Gastrocnemius medialis (tissue), 4 donors: ENCODE measurements at places on chromosomes 1 and 21.

- no peaks in the 10 kb centered on the region for H3K36me3 ChIP-seq
- DNase-seq = peak; percentile 32
- H3K4me3 ChIP-seq = no peak overlapping the region
- no peaks in the 10 kb centered on the region for H3K27me3 ChIP-seq
- peak overlapping the region; percentile 9 for H3K27ac ChIP-seq
- peaks cover 15% of the 10 kb centered on the region for H3K4me1 ChIP-seq
Measured at GRCh38 chr1:24727501-24728216, 17.6 kb upstream of the CLIC4 start.

DNA sequence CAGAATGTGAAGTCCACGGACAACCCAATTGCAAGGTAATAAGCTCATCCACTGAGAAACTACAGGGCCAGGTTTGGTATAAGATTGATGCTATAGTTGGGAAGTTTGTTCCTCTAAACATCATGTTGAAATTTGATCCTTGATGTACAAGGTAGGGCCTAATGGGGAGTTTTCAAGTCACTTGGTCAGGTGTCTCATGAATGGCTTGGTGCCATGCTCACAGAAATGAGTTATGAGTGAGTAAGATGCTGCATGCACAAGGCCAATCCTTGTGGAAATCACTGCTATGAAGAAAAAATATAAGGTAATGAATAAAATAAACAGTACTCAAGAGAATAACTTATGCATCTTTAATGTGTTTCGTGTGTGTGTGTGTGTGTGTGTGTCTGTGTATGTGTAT is 1891.2 kb downstream of the NCAM2 start:
- H3K27me3 ChIP-seq = no peaks in the 10 kb centered on the region
- H3K36me3 ChIP-seq = no peaks in the 10 kb centered on the region
- H3K4me3 ChIP-seq = no peak overlapping the region
- no peaks in the 10 kb centered on the region for H3K4me1 ChIP-seq

GRCh38 chr1:40130892-40131291 is 30.3 kb upstream of the RLF start:
- H3K27ac ChIP-seq = no peak overlapping the region
- no peaks in the 10 kb centered on the region for H3K36me3 ChIP-seq
- H3K27me3 ChIP-seq = peaks cover 40% of the 10 kb centered on the region
- no peak for DNase-seq

- no peaks in the 10 kb centered on the region for H3K4me1 ChIP-seq
- DNase-seq = no peak
- peaks cover 57% of the 10 kb centered on the region for H3K36me3 ChIP-seq
- H3K27ac ChIP-seq = no peak overlapping the region
- H3K4me3 ChIP-seq = no peak overlapping the region
Measured at GRCh38 chr1:30953685-30954084, 45.1 kb upstream of the SDC3 start.

GRCh38 chr1:228164561-228165371 is 838 bp upstream of the IBA57 start:
- no peaks in the 10 kb centered on the region for H3K27me3 ChIP-seq
- peaks cover 39% of the 10 kb centered on the region for H3K4me1 ChIP-seq
- no peak for DNase-seq
- H3K27ac ChIP-seq = peak overlapping the region; percentile 100

DNA sequence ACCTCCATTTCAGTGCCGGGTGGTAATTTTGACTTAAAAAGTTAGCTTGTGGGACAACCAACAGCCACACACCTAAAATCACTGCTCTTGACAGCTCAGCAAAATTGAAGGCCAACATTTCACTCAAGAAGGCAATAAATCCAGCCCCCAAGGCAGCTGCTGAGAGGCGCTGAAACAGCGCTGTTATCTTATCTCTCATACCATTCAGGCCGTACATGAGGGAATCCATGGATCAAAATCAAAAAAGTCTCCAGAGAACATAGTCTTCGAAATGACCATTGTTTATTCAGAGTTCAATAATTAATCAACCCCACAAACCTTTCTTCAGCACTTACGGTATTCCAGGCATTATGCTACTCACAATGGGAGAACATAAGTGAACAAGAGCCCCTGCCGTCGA is 38.5 kb downstream of the ZBTB18 start:
- H3K27ac ChIP-seq = no peak overlapping the region
- H3K36me3 ChIP-seq = no peaks in the 10 kb centered on the region
- no peak overlapping the region for H3K4me3 ChIP-seq
- H3K4me1 ChIP-seq = no peaks in the 10 kb centered on the region

DNA sequence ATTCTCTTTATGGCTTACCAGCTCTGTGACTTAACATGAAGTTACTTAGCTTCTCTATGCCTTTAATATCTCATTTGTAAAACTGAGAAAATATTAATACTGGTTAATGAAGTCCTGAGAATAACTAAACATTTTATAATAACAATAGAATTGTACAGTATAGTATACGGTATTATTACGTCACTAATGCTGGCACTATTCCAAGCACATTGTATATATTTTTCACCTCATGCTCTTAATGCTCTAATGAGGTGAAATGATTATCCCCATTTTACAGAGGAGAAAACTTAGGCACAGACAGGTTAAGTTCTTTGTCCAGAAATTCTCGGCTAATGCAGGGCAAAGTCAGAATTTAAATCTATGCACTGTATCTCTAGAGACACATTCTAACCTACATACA is 856 bp downstream of the OR6K3 start:
- no peak overlapping the region for H3K4me3 ChIP-seq
- no peaks in the 10 kb centered on the region for H3K4me1 ChIP-seq
- no peaks in the 10 kb centered on the region for H3K27me3 ChIP-seq

DNA sequence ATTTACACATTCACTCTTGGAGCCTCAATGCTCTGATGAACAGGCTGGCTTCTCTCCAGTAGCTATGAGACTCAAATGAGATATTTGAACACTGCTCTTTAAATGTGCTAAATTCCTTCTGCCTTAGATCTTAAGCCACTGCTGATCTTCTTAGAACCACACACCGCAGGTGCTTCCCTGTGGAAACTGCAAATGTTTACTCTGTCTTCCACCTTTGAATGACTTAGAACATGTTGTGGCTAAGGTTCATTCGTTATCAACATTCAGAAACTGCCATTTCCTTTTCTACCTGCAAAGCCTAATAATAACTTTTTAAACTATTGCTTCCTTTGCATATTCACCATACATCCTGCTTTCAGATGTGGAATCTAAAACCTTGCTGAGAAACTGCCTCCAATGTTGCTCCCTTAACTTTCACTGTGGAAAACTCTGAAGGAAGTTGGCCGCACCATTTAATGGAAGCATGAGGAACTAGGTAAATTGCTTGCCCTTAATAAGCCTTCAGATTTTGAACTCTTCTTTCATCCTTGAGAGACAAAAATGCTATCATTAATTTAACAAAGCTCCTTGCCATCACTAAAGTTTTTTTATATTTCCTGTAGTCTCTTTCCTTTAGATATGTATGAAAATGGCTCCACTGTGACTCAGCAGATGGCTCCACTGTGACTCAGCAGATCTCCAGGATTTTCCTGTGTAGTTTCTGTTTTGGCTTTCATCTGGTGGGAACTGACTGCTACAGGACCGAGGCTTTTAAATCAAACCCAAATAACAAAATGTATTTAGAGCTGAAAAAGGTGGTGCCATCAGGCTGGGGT is 143.8 kb downstream of the TNFSF18 start:
- H3K27me3 ChIP-seq = no peaks in the 10 kb centered on the region
- no peak overlapping the region for H3K4me3 ChIP-seq
- no peaks in the 10 kb centered on the region for H3K36me3 ChIP-seq
- DNase-seq = no peak
- H3K4me1 ChIP-seq = no peaks in the 10 kb centered on the region
- H3K27ac ChIP-seq = no peak overlapping the region
